G401 (cell line): ENCODE measurements at places on chromosomes 5 and 9.

GRCh38 chr5:23289162-23289561 lies 218.2 kb upstream of the PRDM9 start:
- DNase-seq = no peak

DNA sequence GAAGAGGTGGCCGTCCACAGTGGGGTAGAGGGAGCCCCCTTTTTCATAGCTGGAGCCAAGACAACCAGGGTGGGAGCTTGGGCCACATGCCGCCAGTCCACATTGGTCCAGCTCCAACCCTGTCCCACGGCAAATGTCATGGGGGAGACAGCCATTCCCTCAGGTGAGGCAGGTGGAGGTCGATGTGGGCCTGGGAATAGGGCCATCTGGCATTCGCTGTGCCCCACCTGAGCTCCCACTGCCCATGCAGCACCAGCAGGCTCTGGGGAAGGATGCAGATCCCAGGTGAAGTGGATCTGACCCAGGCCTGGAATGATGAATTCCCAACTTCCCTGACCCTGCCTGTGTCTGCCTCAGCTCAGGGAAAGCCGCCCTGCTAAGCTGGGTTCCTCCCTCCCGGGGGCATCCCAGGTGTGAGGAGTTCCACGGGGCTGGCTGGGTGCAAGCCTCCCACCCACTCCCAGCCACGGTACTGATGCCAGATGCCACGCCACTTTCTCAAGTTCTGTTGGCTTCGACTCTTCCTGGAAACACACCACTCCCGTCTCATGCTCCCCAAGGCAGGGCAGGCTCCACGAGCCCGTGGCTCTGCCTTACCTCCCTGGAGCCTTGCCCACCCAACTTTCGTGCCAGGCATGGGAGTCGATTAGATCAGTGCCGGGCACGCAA lies 25.2 kb upstream of the FCN2 start:
- DNase-seq = no peak

- no peak for DNase-seq
Measured at GRCh38 chr9:92432350-92432749, 8.1 kb upstream of the OMD start.

GRCh38 chr5:156835905-156836304 lies 14.2 kb upstream of the PPP1R2B start:
- DNase-seq = no peak

- DNase-seq = no peak
Measured at GRCh38 chr9:133584167-133584558, 25.0 kb downstream of the FAM163B start.

DNA sequence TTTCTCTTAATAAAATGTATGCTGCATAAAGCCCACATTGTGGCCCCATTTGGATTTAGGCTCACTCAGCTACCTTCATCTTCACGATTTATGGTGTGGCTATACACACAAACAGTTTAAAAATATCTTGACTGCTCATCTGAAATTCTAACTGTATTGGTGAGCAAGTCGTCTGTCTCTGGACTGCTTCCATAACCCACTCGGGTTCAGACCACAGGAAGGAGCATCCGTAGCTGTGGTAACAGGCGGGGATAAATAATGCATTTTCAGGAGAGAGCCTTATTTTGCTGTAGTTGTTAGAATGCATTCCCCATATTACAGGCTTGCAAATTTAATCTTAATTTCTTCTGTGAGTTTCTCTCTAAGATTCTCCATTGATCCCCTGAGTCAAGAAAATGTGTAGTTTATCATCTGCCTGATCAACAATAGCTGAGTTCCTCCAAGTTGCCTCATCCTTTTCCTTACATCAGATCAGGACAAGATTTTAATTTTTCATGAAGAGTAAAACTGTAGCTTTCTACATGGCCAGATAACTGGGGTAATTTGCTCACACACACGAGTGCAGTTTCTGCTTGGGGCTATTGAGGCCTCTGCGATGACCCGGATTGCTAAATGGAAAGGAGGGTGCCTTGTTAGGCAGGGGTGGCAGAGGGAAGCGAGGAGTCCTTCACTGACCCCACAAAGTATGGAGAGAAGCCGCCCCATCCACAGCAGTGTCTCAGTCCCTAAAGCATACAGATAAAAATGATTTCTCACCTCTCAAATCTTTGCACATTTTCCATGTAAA lies 133.9 kb downstream of the FSTL4 start:
- no peak for DNase-seq

DNA sequence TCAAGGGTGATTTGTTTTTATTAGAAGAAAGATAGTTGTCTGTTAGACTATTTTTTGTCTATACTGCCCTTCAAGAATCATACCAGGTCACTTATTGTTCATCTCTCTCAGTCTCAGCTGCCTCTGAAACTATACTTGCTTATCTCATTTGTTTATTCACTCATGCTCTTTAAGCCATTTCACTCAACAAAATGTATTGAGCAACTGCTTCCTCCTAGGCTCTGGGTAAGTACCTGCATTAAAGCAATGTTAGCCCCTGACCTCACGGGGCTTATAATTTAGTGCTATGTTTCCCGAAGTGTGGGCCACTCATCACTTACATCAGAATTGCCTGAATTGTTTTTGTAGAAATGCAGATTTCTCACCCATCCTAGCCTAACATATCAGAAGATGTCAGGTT lies 100.9 kb downstream of the DPYSL3 start:
- no peak for DNase-seq

DNA sequence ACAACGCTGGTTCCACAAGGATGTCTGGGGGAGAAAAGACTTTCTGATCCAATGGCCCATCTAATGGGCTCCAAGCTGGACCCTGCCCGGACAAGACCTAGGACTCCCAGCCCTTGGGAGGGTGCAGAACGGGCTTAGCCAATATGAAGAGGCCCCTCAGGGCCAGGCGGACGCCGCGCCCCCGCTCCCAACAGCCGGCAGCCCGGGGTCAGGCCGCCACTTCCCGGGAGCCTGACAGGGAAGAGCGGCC lies 493 bp downstream of the P4HA2 start:
- DNase-seq = no peak

DNA sequence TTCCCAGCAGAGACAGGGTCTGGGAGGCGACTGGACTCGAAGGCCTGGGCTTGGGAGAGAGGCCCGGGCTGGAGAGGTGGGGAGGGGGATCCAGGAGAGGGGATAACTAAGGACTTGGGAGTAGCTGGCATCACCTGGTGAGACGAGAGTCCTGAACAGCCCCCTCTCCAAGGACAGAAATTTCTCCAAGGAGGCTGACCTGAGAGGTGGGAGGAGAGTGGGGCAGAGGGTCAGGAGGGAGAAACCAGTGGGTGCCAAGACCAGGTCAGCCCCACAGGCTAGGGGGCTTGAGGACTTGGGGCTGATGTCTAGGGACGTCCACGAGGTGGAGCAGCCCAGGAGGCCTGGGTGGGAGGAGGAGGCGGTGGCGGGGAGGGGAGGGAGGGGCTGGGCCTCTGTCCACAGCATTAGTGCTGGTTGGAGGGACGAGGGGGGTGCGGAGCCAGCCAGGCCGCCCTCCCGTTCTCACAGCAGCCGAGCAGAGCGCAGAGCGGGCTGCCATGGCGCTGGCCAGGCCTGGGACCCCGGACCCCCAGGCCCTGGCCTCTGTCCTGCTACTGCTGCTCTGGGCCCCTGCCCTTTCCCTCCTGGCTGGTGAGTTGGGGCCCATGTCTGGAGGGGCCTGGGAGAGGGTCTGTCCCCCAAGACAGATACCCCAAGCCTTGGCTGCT lies at the start of gene CRB2:
TSS of gene CRB2 (plus strand) at position 437 of the 671 bp plus-strand sequence. CDS start at position 501, 64 bp downstream.
- DNase-seq = peak; percentile 23

- no peak for DNase-seq
Measured at GRCh38 chr5:169791251-169791650, 154.2 kb downstream of the DOCK2 start.

- DNase-seq = no peak
Measured at GRCh38 chr9:113542741-113543140, 79.2 kb downstream of the RGS3 start.

DNA sequence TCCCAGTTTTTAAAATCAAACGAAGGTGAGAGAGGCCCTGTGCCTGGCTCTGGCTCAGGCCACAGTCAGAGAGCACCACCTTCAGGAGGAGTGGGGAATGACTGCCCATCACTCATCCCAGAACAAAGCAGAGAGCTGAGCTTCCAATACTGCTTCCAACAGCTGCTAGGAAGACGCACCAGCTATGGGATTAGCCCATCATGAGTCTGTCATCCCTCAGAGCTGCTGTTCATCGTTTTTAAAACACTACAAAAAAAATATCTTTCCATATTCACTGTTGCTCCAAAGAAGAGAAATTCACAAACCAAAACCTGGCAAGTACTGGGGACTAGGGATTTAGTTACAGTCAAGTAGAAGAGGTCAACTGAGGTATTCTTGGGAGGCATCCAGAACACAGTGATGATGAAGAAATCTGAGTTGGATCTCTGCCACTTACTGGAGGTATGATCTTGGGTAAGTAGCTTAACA lies 102.4 kb downstream of the CDK5RAP2 start:
- DNase-seq = peak; percentile 68
